ENCODE measurements at places on chromosomes 1 and 21. TPM values are rescaled to one million over a fixed set of nuclear protein-coding genes. Genes with fewer than 3 reads are reported as not detected.

GOLT1A gene
- polyA plus RNA-seq, result 0.24 TPM

GRCh38 chr1:185674201-185674600 is 60.0 kb upstream of the HMCN1 start:
- H3K4me1 ChIP-seq, result no peaks in the 10 kb centered on the region
- H3K27ac ChIP-seq, result no peak overlapping the region
- no peak for DNase-seq
- H3K4me3 ChIP-seq, result no peak overlapping the region

DNA sequence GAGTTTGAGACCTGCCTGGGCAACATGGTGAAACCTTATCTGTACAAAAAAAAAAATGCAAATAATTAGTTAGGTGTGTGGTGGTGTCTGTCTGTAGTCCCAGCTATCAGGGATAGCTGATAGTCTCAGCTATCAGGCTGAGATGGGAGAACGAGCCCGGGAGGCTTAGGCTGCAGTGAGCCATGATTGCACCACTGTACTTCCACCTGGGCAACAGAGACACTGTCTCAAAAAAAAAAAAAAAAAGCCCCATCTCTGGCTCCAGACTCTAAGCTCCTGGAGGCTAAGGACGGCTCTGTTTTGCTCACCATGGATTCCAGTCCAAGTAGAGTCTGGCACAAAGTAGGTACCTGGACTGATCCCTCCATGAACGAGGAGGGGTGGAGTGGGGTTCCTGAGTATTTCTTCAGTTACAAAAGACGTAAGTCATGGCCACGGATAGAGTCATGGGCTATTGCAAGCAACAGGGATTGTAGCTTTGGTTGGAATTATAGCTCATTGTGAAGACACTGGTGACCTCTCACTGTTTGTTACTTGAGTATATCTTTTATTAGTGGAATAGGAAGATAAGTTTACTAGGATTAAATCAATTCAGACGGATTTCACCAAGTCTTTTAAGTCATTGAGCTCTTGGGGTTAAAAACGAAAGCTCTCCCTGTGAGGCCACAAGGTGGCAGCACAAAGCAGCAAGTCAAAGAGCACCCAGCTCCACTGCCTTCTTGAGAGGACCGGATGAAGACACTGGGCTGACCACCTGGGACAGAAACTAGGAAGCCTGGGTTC is 35.6 kb upstream of the TMEM61 start:
- no peaks in the 10 kb centered on the region for H3K36me3 ChIP-seq
- H3K27me3 ChIP-seq, result no peaks in the 10 kb centered on the region
- H3K27ac ChIP-seq, result no peak overlapping the region
- no peak overlapping the region for H3K4me3 ChIP-seq
- H3K4me1 ChIP-seq, result no peaks in the 10 kb centered on the region

GRCh38 chr1:189216886-189217285 is 1260.8 kb downstream of the BRINP3 start:
- H3K27me3 ChIP-seq, result no peaks in the 10 kb centered on the region
- H3K4me1 ChIP-seq, result no peaks in the 10 kb centered on the region
- DNase-seq, result no peak
- H3K27ac ChIP-seq, result no peak overlapping the region
- H3K36me3 ChIP-seq, result no peaks in the 10 kb centered on the region

DNA sequence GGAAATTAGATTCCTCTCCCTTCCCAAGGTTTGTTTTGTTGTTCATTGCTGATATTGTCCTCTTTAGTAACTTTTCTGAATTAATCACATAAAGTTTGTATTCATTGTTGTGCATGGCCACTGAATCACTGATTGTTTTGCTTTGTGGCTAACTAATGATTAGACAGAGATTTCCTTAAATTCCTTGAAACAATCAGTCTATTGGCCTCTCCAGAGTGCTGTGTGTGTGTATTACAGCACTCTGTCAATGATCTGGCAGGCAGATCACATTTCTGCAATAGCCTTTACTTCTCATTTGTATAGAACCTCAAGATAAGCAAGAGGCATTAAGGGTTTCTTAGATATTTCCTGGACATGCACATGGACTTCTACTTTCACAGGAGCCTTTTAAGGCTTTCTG is 78.6 kb downstream of the DUSP10 start:
- no peaks in the 10 kb centered on the region for H3K36me3 ChIP-seq
- no peak overlapping the region for H3K4me3 ChIP-seq
- H3K4me1 ChIP-seq, result no peaks in the 10 kb centered on the region
- H3K27ac ChIP-seq, result no peak overlapping the region
- no peak for DNase-seq
- H3K27me3 ChIP-seq, result no peaks in the 10 kb centered on the region

S100A2 gene
- 2.8 TPM for polyA plus RNA-seq

DNA sequence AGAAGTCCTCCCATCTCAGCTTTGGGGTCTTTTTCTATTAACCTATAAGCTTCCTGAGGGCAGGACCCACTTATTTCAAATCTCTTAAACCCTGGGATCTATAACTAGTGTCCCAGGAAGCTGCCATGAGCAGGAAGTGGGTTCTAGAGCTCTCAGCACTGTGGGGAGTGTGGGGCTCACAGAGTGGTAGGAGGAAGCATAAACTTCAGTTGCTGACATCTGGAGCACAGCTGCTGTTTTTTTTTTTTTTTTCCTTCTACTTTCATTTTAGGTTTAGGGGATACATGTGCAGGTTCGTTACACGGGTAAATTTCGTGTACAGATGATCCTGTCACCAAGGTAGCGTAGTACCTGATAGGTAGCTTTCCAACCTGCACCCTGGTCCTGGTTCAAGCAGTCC is 59.3 kb downstream of the AK4 start:
- DNase-seq, result no peak
- H3K4me1 ChIP-seq, result peaks cover 3% of the 10 kb centered on the region
- H3K36me3 ChIP-seq, result no peaks in the 10 kb centered on the region

MR1 gene
- 0.65 TPM for polyA plus RNA-seq

DNA sequence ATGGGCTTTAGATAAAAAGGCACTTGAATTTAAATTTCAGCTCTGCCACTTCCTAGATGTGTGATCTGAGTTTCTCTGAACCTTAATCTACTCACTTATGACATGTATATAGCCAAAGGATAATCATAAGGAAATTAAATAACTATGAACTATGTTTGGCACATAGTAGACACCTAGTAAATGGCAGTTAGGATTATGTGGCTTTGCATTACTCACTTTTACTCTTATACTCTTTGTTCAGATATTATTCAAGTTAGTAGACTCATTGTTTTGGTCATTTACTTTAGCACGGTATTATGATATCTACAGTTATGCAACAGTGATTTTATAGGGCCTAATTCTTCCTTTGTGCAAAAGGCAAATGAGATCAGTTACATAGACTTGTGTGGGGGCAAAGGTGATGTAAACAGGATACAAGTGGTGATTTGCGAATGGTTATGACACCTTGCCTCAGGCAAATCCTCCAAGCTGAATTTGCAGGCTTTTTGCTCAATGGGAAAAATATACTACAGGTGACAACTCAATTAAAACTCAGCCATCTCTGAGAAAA is 297.2 kb upstream of the PBX1 start:
- H3K27me3 ChIP-seq, result no peaks in the 10 kb centered on the region
- no peaks in the 10 kb centered on the region for H3K4me1 ChIP-seq
- no peaks in the 10 kb centered on the region for H3K36me3 ChIP-seq
- H3K4me3 ChIP-seq, result no peak overlapping the region
- H3K27ac ChIP-seq, result no peak overlapping the region

Data from heart left ventricle (tissue), 16 donors.